A172 (cell line): ENCODE measurements at places on chromosomes 1 and 21. TPM values are rescaled to one million over a fixed set of nuclear protein-coding genes. Genes with fewer than 3 reads are reported as not detected.

SYT2 gene
- not detected in 2 replicates for total RNA-seq

KIFAP3 gene
- 203 and 230 TPM in 2 replicates for total RNA-seq

IRF6 gene
- 0.02 TPM in 1 of 2 replicates, not detected in the other for total RNA-seq

CD160 gene
- not detected in 2 replicates for total RNA-seq

PIK3CD gene
- 4.3 and 5.6 TPM in 2 replicates for total RNA-seq

GPR161 gene
- 26.0 and 26.1 TPM in 2 replicates for total RNA-seq

MYBPH gene
- total RNA-seq: 0.36 and 0.38 TPM in 2 replicates

SIM2 gene
- total RNA-seq: 0.86 and 5.1 TPM in 2 replicates
